Stimulated activated CD8-positive, alpha-beta memory T cell treated with anti-CD3 and anti-CD28 coated beads, Interleukin-7, amount 100 ng/mL, for 4 hours (primary cell): ENCODE measurements at places on chromosomes 6 and 20.

- DNase-seq: peak; percentile 47
Measured at GRCh38 chr6:156778454-156779205, 1.5 kb downstream of the ARID1B start.

- DNase-seq: no peak
Measured at GRCh38 chr6:46556053-46556452, 64.8 kb upstream of the RCAN2 start.

GRCh38 chr6:98944598-98945081 is 3.1 kb downstream of the FBXL4 start:
- DNase-seq: no peak

GRCh38 chr20:38872036-38872435 is 54.2 kb upstream of the FAM83D start:
- DNase-seq: no peak

GRCh38 chr6:40485795-40486194 is 101.4 kb downstream of the LRFN2 start:
- no peak for DNase-seq

DNA sequence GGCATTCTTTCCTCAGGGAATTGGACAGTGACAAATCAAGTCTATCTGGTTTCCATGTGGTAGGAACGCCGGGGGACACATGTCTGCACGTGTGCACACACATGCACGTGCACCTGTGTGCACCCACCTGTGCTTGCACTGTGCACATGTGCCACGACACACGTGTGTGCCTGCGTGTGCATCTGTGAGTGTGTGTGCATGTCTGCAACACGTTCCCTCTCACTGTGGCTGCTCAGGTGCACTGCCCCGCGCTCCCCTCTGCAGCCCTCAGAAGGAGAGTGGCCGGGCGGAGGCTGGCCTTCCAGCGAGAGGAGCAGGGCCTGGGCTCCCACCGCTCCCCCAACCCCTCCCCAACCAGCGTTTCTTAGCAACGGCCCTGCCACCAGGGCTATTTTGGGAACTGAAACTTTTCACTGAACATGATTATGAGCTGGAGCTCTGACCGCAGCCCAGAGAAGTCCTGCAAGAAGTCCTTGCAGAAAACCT is 147.8 kb downstream of the PHACTR3 start:
- no peak for DNase-seq

DNA sequence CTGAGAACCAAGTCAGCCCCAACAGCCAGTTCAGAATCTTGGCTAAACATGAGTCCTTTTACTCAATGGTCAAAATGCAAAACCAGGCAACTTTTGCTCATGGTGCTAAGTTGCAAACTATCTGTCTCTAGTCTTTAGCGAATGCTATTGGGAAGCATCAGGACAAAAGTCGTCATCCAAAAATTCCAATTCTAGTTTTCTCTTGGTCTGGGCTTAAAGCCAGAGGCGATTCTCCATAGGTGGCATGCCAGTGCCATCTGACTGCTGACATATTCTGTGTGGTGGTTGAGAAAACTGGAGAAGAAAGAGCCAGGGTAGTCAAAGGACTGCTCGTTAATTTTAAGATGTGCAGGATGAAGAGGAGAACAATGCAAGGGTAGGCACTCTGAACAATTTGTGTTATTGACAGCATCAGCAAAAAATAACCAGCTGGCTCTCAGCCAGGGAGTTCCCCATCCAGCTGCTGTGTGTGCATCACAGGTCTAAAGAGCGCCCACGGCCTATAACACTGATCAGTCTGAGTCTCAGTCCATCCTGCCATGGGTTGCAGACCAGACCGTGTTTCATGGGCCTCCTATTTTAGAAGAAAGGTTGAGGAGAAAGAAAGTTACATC is 313.6 kb downstream of the ALDH8A1 start:
- peak; percentile 11 for DNase-seq

DNA sequence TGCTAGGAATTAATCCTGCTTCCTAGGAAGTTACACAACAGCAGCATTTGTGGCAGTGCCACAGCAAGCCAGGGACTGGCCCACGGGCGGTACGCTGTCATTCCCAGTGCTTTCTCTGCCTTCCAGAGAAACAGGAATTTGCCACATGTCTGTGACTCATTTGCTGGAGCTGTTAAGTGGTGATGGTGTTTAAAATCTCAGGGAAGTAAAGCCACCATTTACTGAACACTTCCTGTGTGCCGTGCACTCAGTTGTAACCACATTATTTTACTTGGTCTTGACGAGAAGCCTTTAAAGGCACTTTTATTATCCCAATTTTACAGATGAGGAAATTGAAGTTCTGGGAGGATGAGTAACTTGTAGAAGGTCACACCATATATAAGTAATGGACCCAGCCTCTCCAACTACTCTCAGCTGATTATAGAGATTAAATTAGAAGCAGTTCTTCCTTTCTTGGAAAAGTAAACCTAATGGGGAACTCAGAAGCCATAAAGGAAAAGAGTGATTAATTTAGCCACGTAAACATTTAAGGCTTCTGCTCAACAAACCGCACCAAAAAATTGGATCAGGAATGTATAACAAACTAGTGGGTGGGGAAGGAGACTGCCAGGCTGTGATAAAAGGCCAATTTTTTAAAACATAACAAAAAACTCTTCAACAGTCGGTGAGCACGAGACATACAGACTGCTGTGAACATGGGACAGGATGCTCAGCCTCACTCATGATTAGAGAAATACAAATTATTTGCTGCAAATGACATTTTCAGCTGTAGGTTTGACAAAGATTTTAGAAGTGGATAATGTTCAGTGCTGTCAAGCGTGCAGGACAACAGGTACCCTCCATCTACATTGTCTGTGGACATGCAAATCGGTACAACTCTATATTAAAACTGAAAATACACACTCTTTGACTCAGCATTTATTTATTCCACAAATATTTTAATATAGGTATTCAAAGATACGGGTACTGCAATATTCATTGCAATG is 311.2 kb downstream of the NRN1 start:
- no peak for DNase-seq

DNA sequence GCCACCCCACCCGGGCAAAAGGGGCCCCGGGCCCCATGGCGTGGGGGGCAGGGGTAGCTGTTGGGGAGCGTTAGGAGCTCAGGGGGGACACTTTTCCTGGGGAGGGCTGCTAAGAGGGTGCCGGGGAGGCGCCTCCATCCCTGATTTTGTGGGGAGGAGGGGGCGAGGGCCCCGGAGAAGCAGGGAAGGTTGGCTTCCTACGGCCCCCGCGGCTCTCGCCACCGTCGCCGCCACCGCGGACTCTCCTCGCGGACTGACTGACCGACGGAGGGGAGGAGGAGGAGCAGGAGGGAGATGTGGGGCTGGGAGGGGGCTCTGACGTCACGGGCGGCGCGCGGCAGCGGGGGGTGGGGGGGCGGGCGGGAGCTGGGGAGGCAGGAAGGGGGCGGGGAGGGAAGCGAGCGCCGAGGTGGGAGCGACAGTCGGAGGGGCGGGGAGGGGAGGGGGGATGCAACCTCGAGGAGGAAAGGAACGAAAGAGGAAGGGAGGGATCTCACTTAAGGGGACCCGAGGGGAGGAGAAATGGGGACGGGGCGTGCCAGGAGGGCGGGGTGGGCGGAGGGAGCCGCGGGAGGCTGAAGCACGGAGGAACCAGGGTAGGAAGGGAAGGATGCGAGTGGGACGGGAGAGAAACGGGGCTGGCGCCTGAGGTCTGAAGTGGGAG is 5.1 kb downstream of the GABBR1 start:
- DNase-seq: peak; percentile 59

- no peak for DNase-seq
Measured at GRCh38 chr6:151209071-151209831, 30.5 kb upstream of the AKAP12 start.

GRCh38 chr6:45900808-45901752 is 114.6 kb downstream of the CLIC5 start:
- no peak for DNase-seq

DNA sequence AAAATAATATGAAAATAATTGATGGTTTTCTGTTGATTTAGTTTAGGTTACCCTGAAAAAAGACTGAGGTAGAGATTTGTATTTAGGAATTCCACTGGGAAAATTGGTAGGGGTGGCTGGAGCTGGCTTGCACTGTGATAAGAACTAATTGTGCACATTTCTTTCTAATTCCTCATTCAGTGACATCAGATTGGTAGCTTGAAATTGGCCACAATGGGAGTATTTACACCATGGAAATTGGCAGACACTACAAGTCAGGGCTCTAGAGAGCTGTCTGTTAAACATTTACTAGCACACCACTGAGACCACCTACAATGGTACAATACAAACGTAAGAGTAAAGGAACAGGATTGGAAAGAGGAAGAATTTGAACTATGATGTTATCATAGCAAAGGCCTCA is 52.0 kb upstream of the ISM1 start:
- no peak for DNase-seq

- DNase-seq: no peak
Measured at GRCh38 chr6:7119272-7119801, 11.6 kb downstream of the RREB1 start.

DNA sequence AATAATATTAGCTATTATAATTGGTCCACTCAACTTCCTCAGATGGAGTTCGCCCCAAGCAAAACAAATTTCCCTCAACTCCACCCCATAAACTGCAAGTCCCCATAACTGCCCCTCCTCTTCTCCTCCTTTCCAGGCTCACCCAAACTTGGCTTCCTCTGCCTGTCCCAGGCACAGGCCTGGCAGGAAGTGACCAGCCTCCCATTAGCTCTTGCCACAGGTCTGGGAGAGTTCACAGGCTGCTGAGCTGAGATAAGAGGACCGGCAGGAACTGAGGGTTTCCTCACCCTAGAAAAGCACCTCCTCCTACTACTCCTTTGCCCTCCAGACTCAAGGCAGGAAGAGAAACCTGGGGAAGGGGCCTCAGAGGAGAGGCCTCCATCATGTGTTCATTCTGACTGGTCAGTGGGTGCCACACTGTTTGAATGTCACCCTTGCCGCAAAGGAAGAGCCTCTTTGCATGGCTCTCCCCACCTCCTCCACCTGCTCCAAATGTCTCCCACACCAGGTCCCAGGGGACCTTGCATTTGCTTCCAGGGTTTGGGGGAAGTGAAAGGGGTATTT is 24.5 kb upstream of the SMIM29 start:
- DNase-seq: no peak

- peak; percentile 73 for DNase-seq
Measured at GRCh38 chr20:50186151-50186885, 4.3 kb upstream of the CEBPB start.

- no peak for DNase-seq
Measured at GRCh38 chr20:38674765-38675133, 49.5 kb upstream of the SLC32A1 start.

GRCh38 chr6:157946865-157947532 is 34.7 kb upstream of the SYNJ2 start:
- no peak for DNase-seq

GRCh38 chr6:3665608-3666007 is 85.9 kb downstream of the PXDC1 start:
- no peak for DNase-seq
